Peyer's patch (tissue), 4 donors: ENCODE measurements at places on chromosomes 3 and 15.

DNA sequence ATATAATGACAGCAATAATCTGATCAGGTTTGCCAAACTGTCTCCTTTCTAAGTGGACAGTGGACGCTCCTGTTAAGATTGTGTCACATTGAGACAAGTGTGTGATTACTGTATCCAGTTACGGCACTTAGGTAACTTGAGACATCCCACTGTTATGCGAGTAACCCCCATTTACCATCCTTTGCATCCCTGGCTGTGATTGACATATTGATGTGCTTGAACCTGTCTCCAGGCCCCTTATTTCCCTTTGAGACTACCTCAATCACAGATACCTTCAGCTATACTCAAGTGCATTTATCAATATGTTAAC lies 785.2 kb downstream of the NR2F2 start:
- DNase-seq = no peak

DNA sequence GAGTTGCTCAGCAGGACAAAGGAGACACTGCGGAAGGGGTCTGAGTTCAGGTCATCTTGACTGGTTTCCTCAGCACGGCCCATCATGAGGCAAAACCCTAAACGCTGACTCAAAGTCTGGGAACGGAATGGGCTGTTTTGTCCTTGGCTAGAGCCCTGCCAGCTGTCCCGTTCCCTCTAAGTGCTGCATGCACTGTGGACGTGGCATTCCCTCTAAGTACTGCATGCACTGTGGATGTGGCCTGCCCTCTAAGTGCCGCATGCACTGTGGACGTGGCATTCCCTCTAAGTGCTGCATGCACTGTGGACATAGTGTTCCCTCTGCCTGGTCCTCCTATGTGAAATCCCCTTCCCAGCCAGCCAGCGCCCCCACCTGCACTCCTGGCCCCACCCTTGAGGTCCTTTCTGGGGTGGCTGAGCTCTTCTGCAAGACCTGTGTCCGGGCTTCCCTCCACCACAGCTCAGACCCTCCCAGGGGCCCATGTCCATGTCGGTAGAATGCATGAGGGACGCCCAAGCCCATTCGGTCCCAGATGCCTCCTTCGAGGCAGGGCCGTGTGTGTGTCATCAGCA lies 36.7 kb downstream of the TM2D3 start:
- DNase-seq = no peak

DNA sequence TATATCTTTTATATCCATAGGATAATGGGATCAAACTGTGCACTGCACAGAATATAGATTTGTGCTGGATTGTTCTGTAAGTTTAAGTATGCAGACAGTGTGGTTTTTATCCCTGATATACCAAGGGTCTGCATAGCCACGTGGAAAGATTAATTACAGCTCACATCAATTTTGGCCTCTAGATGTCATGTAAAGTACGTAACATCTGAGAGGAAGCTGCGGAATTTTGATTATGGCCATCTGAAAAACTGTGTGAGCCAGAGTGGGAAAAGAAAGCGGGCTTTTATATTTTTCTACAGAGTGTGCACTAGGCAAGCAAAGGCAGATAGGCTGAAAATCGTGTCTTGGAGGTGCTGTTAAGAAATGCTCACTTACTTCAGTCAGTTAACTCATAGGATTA lies 562.7 kb downstream of the GBE1 start:
- DNase-seq = no peak

DNA sequence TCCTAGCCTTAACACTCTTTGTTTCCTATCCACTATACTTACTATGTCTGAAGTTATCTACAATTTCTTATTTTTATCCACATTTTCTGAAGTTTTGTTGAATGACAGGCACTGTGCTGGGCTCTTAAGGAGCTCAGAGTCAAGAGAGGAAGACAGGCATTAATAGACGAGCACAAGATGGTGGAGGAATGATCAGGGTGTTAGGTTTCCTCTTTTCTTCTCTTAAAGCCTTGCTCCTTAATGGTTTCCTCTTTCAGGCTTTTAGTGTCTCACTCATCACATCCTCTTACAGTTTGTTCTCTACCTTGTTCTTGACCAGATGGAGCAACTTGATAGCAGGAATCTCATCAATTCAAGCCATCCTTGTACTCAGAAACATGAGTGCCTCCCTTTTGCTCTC lies 52.9 kb upstream of the BCL6 start:
- no peak for DNase-seq

DNA sequence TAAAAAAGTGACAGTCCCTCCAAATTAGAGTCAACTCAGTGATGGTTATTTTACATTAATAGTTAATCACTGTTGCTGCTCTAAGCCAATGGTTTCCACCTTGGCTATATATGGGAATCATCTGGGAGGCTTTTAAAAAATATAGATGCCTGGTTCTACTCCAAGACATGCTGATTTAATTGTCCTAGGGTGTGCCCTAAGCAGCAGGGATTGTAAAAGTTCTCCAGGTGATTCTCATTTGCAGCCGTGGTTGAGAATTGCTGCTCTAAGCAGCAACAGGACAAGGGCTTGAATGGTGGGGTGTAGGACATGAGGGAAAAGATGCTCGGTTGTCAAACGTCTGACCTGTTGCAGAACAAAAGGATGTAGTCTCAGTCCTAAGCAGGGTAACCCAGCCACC lies 405.1 kb upstream of the MCTP2 start:
- no peak for DNase-seq

- DNase-seq = no peak
These were observed 4.8 kb downstream of the GCNT3 start for GRCh38 chr15:59616379-59616778.

DNA sequence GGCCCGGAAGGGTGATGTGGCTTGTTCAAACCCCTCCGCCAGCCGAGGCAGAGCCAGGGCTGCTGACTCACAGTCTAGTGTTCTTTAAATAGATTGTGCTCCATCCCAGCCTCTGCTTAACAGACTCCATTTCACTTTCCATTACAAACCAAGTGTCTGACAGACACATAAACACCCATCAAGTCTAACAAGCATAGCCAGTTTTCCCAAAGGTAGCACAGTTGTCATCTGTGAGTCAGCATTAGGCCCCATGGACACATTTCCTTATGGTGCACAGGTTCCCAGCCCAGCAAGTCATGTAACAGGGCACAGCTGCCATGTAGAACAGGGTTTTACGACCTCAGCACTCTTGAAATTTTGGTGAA lies 109.9 kb upstream of the RAP2B start:
- DNase-seq = no peak

- DNase-seq = no peak
These were observed 395.5 kb upstream of the KCNMB2 start for GRCh38 chr3:178140531-178141304.
